Liver (tissue), 10 donors: ENCODE measurements at places on chromosomes 2 and 18.

DNA sequence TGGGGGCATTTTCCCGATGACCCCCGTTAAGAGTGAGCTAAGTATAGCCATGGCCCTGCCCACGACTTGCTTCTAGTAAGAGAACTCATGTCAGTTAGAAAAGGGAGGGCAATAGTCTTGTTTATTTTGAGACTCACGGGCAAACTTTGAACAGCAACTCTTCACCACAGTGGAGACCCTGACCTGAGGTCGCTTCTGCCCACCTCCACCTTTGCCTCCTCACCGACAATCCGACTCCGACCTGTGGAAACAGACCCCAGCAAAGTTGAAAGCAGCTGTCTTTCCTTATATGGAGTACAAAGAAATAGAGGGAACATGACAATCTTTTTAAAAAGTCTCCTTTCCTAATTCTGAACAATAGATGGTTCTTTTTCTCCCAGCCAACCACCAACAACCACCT, 155.0 kb upstream of the GCFC2 start:
- DNase-seq: no peak

DNA sequence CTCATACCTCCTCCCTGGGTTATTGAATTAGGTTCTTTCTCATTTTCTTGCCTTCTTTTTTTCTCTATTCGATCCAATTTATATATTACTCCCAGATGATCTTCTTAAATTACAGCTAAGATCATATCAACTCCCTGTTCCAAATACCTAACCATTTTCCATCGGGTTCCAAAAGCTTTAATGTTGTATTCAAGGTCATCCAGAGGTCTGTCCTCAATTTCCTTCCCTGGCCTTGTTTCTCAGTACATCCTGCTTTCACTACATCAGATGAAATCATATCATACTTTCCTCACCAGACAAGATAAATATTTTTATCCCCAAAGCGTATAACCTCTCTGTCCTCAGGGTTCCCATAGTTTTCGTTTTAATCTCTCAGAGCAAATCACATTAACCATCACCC, 36.3 kb upstream of the GREB1L start:
- DNase-seq: no peak

GRCh38 chr2:198268519-198268918, 464.1 kb downstream of the PLCL1 start:
- no peak for DNase-seq

- no peak for DNase-seq
Observed at GRCh38 chr2:32904751-32905150, 42.0 kb upstream of the LTBP1 start.

DNA sequence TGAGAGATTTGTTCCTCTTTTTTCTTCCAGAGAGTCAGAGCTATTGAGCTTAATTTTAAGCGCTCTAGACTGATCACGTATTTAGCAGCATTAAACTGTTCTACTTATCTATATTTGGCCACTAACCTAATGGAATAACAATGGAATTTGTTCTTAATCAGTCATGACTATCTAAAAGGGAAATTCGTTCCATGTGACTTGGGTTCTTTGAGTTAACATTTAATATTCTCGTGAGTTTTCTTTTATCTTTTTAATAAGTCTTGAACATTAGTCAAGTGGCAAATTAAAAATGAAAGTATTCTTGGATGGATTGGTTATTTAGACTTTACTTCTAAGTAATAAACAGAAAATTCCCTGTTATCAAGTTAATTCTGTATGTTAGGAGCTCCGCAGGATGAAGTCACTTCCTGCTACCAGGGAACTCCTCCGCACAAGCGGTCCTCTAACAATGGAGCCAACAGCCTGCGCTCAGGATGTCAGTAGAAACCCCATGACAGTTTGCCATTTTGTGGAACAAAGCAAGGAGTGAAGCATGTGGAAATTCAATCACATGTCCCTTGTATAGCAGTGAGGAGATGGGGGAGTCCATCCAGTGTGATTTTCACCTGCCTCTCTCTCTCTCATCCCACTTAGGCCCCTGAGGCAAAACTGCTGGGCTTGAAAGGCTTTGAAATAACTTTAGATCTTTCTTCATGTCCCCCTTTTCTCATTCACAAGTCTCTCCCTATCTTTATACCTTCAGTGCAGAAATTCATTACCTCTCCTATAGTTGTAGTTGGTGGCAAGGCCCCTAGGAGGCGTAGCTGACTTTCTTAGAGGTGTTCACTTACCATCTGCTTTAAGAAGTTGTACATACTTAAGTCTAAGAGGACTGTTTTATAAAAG, 138.1 kb downstream of the WDR7 start:
- no peak for DNase-seq

- no peak for DNase-seq
Observed at GRCh38 chr2:106339132-106339531, 129.1 kb downstream of the RGPD3 start.

GRCh38 chr18:76571689-76572088, 76.6 kb upstream of the ZNF516 start:
- no peak for DNase-seq

GRCh38 chr18:48222118-48222517, 187.1 kb downstream of the ZBTB7C start:
- no peak for DNase-seq

- DNase-seq: no peak
Observed at GRCh38 chr18:51188024-51188701, 9.3 kb downstream of the MEX3C start.

DNA sequence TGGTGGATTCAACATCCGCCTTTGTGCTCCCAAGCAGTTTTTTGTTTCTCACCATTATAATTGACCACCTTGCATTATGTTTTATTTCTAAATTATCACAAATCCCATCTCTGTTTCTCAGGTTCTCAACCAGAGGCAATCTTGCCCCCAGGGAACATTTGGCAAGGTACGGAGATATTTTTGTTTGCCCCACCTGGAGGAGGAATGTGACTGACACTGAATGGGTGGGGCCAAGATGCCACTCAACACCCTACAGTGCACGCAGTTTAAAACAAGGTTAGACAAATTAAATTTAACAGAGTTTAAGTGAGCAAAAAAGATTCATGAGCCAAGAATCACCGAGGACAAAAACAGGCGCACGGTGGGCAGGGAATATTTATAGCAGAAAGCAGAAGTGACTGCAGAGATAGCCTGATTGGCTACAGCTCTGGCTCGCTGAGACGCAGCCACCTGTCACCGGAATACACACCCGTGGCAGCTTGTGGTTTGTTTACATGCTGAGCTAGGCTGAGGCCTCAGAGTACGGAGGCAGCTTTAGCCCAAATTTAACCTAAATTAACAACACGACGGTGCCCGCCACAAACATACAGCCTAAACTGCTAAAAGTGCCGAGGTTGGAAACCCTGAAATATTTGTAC, 150.0 kb upstream of the ALKAL2 start:
- DNase-seq: no peak

- DNase-seq: no peak
Observed at GRCh38 chr2:123380370-123380935, 644.6 kb upstream of the CNTNAP5 start.

DNA sequence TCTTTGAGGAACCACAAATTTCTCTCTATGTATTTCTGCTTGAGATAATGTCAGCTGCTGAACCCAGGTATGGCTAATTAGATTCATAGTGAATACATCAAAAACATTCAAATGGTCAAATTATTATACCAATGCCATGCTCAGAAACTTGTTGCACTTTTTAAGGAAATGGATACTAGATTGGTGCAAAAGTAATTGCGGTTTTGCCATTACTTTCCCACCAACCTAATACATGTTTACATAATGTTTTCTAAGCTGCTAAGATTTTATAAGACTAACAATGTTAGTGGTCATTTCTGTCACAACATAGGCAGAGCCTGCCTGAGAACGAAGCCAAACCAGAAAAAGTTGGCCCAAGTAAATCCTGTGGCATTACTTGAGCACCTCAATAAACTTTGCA, 568.2 kb upstream of the LRATD1 start:
- no peak for DNase-seq

GRCh38 chr18:52679354-52679753, 339.4 kb downstream of the DCC start:
- no peak for DNase-seq

GRCh38 chr2:170044751-170045478, 133.0 kb upstream of the MYO3B start:
- no peak for DNase-seq

GRCh38 chr2:174524527-174524926, 37.7 kb upstream of the GPR155 start:
- DNase-seq: no peak

GRCh38 chr2:213252206-213252605, 32.1 kb upstream of the SPAG16 start:
- DNase-seq: no peak

DNA sequence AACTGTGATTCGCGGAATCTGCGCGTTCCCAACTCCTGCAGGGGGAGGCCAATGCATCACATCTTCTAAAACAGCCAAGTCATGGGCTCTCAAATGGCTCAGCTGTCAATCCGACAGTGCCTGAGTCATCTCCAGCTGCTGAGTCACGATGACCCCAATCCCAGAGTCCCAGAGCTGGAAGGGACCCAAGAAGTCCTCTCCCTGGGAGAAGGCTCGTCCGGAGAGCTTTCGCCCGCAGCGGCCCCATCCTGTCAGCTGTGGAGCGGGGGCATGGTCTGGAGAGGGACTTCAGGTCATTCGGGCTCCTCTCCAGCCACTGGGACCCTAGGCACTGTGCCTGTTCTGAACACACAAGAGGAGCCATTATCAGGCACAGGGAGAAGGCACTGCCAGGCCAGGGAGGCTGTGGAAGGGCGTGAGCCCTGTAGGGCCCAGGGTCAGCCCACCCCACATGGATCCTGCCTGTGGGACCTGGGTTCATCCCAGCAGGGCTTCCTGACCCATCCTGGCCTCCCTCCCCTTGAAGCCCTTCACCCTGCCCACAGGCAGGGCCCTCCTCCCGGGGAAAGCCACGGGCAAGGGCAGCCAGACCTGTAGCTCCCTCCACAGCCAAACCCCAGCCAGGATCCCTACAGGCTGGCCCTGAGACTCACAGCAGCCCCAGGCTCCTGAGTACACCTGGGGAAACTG, 47.6 kb upstream of the GPC1 start:
- no peak for DNase-seq

DNA sequence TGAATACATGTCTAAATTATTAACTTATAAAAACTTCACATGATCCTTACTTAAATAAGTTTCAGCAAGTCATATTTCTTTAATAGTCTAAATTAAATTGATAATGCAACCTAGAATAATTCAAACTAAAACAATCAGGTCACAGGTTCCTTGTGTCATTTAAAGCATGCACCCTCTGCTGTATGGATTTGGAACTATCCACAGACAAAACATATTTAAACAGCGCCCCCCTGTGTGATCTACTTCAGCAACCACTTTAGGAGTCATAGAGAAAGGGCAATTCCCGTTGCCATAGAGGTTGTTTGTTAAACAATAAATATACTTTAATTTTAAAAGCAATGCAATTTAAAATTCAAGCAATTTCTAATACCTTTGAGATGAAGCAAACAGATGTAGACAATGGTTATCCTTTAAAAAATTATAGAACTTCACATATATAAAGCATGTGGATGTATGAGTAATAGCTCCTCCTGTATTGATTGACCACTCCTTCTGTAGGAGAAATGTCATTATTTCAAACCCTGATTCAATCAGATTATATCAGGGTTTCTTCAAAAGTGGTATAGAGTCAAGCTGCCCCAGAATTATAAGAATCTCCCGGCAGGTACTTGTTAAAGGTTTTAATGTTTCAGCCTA, 21.2 kb downstream of the GRB14 start:
- no peak for DNase-seq

GRCh38 chr18:13505780-13506345, 220.5 kb downstream of the FAM210A start:
- no peak for DNase-seq

- DNase-seq: no peak
Observed at GRCh38 chr2:209526561-209526960, 102.7 kb downstream of the MAP2 start.

- DNase-seq: no peak
Observed at GRCh38 chr2:190867212-190867611, 13.4 kb upstream of the GLS start.

GRCh38 chr2:7849531-7849930, 832.3 kb upstream of the ID2 start:
- no peak for DNase-seq

- DNase-seq: no peak
Observed at GRCh38 chr2:64203131-64203857, 59.1 kb upstream of the PELI1 start.

GRCh38 chr2:172792711-172793110, 57.1 kb downstream of the RAPGEF4 start:
- DNase-seq: no peak

- DNase-seq: no peak
Observed at GRCh38 chr18:11322716-11323115, 173.3 kb upstream of the PIEZO2 start.

- peak; percentile 40 for DNase-seq
Observed at GRCh38 chr2:164992818-164993217, 37.5 kb upstream of the SLC38A11 start.

GRCh38 chr2:204576362-204576979, 31.2 kb downstream of the PARD3B start:
- DNase-seq: no peak

GRCh38 chr2:131682122-131682944, 154.6 kb downstream of the CCDC74A start:
- DNase-seq: no peak

DNA sequence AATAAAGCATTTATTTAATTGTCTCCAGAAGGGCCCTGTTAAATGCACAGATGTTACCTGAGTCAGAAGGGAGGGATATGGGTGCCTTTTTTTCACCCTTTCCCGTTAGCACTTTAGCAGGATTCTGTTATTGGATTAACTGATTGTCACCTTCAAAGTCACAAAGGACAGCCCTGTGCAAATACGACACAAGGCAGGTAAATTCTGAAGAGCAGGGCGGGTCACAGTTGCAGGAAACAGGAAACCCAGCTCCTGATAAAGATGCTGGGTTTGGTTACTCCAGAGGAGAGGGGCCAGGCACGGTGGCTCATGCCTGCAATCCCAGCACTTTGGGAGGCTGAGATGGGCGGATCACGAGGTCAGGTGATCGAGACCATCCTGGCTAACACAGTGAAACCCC, 11.4 kb upstream of the PKDCC start:
- no peak for DNase-seq

DNA sequence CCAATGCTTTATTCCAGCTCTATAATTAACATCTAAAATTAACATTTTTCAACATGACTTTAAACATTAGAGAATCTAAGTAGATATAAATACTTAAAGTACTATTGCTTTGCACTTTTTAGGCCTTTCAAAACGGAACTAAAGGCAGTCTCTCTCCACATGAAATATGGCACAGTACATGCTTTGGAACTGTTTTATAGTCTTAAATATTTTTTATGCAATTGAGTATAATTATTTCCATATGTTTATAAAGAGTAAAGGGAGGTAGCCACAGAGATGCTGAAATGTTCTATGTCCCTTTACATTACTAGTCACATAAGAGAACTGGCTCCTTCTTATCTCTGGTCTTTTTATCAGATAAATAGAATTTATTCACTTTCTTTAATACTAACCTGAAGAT, 674.0 kb downstream of the PLCL1 start:
- DNase-seq: no peak

- DNase-seq: no peak
Observed at GRCh38 chr2:205739620-205740019, 57.3 kb downstream of the NRP2 start.
